ENCODE measurements at places on chromosomes 12 and 14. TPM values are rescaled to one million over a fixed set of nuclear protein-coding genes. Genes with fewer than 3 reads are reported as not detected.

RPS26 gene
- polyA plus RNA-seq = 1,127 TPM

TULP3 gene
- 9.7 TPM for polyA plus RNA-seq

KCNC2 gene
- not detected for polyA plus RNA-seq

TAS2R31 gene
- not detected for polyA plus RNA-seq

LRP10 gene
- 105 TPM for polyA plus RNA-seq

TTLL5 gene
- polyA plus RNA-seq = 12.5 TPM

KRR1 gene
- polyA plus RNA-seq = 76.8 TPM

IRAK3 gene
- not detected for polyA plus RNA-seq

LRRC23 gene
- polyA plus RNA-seq = 5.0 TPM

RPL36AL gene
- polyA plus RNA-seq = 709 TPM

RGS6 gene
- not detected for polyA plus RNA-seq

DPY19L2 gene
- 0.86 TPM for polyA plus RNA-seq

KLRB1 gene
- polyA plus RNA-seq = 249 TPM

TEX22 gene
- 0.08 TPM for polyA plus RNA-seq
